Gastrocnemius medialis (tissue), 4 donors: ENCODE measurements at places on chromosomes 3 and 15.

DNA sequence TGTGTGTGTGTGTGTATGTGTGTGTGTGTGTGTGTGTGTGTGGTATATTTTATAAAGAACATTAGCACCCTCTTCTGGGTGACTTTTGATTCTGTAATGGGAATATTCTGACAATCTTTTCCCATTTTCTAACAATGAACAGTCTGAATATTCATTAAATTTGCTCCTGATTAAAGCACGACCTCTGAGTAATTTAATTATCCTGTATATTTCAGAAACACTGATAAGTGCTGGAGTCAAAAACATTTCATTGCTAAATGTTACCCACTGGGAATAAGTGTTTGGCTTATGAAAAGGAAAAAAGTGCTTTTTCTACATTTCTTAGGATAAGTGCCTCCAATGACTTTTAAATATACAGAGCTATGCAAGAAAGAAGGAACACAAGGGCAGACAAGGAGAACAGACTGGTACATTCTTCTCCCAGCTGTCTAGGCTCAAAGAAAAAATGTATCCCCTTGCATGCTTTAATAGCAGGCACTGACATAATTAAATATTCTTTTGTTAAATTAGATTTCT, 32.3 kb upstream of the SYNPR start:
- no peak for DNase-seq

- DNase-seq = no peak
Measured at GRCh38 chr15:50315814-50316630, 39.0 kb downstream of the GABPB1 start.

DNA sequence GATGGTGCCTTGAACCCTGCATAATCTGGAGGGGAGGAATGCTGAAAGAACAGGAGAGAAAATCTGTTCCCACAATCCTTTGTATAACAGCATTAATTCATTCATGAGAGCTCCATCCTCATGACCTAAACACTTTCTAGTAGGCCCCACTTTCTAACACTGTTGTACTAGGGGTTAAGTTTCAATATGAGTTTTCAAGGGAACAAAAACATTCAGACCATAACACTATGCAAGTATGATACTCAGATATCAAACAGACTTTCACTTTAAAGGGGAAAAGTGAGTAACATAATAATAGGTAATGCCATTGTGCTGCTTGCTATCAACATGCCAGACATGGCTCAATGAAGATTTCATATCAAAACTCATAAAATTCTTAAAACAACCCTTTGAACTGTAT, 32.4 kb upstream of the PLSCR2 start:
- DNase-seq = no peak

DNA sequence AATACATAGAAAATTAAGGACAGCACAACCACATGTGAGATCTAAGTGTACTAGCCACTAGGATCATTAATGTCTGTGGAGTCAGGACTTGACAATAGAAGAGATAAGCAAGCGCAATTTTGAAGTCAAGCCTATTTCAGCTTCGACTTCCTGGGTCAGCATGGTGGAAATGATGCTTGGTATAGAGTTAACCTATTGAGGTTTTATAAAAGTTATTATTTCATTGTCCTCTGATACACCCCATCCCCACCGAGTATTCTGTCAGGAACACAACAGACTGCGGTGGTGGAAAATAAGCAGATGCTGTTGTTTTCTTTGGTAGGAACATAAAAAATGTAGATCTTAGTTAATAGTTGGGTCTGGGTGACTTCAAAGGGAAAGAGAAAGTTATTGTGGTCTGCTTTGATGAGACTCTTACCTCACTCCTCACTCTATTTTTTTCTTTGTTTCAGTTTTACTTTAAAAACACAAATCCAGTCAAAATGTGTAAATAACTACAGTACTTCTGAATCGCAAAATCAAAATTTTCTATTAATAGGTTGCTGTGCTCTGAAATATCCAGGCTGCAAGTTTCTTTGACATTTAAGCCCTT, 82.1 kb downstream of the IL5RA start:
- DNase-seq = no peak

DNA sequence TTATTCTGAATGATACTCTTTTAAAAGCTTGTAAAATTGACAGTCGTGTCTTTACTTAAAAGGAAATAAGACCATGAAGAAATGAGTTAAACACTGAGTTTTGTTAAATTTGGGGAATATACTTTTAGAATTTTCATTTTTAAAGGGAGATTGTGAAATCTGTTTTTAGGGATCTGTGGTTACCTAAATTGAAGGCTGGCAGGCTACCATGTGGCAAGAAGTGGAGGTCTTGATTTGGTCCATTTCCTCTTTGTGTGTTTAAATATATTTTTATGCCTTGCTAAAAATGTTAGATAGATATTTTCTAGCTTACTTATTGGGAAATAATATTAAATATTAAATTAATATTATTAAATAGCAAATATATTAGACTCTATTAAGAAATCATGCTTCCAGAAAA, 36.6 kb upstream of the SLC22A13 start:
- DNase-seq = no peak
